ENCODE measurements at places on chromosomes 3 and 15. TPM values are rescaled to one million over a fixed set of nuclear protein-coding genes. Genes with fewer than 3 reads are reported as not detected.
A peak's percentile ranks its signal among the peaks of the same experiment; 100 is the strongest.

Gene LTK
- not detected for polyA plus RNA-seq

Gene MED12L
- not detected for polyA plus RNA-seq

DNA sequence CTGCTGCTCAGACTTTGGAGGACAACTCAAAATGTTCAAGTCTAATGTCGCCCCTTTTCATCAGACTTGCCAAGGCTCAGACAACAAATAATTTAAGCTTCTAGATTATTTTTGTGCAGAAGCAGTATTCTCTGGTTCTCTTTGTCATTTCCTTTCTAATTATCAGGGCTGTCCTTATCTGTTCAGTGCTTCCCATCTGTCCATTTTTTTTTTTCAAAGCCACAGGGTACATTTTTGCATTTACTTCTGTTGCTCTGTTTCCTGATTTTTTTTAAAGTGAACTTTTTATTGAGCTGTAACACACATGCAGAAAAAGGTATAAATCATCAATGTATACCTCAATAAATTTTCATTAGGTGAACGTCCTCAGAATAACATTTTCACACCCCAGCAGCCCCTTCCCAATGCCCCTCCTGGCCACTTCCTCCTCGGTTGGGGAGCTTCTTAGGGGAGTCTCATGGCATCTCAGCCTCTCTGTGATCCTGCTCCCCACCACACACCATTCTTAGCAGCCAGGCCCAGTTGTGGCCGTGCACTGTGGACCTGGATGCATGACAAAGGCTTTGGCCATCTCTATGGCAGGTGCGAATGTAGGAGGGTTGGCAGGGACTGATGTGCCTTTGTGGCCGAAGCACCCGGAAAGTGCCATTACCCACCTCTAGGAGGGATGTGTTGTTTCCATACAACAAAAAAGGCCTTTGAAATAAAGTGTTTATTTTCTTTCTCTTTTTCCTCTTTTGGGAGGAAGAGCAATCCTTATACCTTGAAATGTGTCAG lies 303.5 kb upstream of the LRRFIP2 start:
- no peak for DNase-seq

DNA sequence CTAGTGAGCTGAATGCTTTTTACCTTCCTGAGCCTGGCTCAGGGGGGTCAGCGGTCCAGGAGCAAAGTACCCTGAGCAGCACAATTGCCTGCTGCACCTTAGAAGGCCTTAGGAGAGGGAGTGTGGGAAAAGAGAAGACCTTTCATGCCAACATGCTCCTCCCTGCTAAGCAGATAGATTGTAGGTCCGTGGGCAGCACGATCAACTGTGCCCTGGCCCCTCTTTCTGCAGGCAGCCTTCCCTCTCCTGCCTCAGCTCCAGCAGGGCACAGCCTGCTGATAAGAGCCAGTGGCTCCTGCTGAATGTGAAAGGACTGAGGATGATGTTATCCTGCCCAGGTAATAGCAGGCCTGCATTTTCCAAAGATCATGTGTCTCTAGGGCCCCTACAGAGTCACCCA lies 4.1 kb downstream of the CORO2B start:
- DNase-seq, result no peak

Gene CYP11A1
- not detected for polyA plus RNA-seq

Gene VIPR1
- polyA plus RNA-seq, result 0.30 TPM

Gene CLRN1
- not detected for polyA plus RNA-seq

DNA sequence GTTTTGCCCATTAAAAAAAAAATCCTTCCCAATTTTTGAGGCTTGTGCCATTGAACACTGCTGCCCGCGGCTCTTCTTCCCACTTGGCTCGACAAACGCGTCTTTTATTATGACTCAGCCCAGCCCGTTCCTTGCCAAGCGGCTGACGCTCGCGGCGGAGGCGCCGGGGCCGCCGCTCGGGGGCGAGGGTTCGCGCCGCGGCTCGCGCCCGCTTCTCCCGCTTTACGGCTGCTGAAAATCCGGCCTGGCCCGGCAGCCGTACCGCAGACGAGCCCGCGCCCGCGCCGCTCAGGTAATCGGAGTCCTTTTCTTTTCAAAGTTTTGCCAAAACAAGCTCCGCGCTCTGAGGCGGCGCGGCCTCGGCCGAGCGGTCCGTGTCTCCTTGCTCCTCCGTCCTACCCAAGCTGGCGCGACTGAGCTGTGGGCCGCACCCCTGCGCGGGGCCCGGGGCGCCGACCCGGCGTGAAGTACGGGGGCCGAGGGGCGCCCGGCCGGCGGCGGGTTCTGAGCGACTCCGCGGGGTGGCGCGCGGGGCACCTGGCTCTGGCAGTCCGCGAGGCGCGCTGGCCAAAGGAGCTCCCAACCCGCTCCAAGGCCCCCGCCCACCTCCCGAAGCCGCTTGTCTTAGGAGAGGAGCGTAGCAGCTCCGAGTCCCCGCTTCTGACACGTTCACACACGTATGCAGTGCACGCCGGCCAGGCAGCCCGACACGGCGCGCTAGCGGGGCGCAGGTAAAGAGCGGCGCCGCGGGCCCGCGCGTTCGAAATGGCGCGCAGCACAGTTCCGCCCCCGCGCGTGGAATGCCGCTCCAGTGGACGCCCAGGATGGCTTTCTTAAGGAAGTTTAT lies 418.2 kb upstream of the NAALADL2 start:
- peak; percentile 52 for DNase-seq

- DNase-seq, result no peak
Measured at GRCh38 chr15:60916032-60916678, 312.9 kb downstream of the RORA start.

DNA sequence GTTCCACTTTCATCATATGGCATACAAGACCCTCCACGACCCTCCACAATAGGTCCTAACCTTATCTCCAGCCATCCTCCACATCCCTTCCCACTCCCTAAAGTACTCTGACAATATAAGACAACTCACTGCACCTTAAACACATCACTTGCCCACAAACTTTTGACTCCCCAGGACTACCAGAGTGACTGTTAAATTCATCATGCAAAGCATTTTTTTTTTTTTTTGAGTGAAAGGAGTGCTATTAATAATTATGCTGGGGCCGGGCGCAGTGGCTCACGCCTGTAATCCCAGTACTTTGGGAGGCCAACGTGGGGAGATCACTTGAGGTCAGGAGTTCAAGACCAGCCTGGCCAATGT lies 55.8 kb downstream of the OSBPL10 start:
- no peak for DNase-seq

- no peak for DNase-seq
Measured at GRCh38 chr15:52749258-52749657, 40.9 kb downstream of the ONECUT1 start.

DNA sequence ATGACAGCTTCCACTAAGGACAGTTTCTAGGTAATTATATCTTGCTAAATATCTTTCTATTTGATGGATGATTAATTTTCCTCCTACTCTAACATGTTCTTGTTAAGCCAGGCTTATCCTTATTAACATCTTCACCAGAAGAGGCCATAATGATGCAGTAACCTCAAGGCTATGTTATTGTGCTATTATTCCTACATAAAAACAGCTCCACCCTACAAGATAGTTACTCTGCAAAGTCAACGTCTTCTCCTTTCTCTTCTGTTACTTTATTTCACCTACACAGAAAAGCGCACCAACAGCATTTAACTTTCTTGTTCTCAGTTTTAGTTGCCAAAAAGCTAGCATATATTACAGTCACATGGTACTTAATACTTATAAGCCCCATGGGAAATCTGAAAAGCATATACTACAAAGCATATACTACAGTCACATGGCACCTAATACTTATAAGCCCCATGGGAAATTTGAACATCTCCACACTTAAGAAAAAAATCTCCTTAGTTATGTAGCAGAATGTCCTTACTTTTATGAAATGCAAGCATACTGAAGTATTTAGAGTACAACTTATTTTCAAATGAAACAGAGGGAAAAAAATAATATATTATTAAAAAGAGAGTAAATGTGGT lies 13.4 kb downstream of the ADAM10 start:
- no peak for DNase-seq

DNA sequence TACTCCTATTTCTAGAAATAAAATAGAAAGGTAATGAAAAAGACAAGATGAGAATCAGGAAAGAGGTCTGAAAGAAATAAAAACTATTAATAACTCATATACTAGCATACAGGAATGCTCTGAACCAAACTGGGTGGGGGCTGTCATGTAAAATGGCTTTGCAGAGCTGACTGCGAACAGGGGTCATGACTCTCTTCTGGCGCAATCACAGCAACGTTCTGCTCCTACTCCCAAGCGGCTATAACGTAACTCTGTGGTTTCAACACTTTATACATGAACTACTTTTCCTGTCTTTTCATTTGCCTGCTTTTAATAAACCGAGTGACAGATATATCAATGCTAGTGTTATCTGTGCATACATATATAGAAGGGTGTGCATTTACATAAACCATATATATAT lies 116.7 kb downstream of the DLG1 start:
- no peak for DNase-seq

GRCh38 chr15:77738441-77739302 lies 106.0 kb upstream of the LINGO1 start:
- no peak for DNase-seq

Gene CHRFAM7A
- polyA plus RNA-seq, result not detected

- DNase-seq, result peak; percentile 59
Measured at GRCh38 chr15:69729167-69729748, 276.6 kb downstream of the RPLP1 start.

- no peak for DNase-seq
Measured at GRCh38 chr3:134002306-134002705, 27.4 kb downstream of the SLCO2A1 start.

Gene LRRC34
- polyA plus RNA-seq, result not detected

- DNase-seq, result no peak
Measured at GRCh38 chr15:63299943-63300575, 22.7 kb downstream of the APH1B start.

Gene MFAP1
- polyA plus RNA-seq, result 21.3 TPM

- no peak for DNase-seq
Measured at GRCh38 chr3:159627634-159628033, 361.0 kb upstream of the IL12A start.

DNA sequence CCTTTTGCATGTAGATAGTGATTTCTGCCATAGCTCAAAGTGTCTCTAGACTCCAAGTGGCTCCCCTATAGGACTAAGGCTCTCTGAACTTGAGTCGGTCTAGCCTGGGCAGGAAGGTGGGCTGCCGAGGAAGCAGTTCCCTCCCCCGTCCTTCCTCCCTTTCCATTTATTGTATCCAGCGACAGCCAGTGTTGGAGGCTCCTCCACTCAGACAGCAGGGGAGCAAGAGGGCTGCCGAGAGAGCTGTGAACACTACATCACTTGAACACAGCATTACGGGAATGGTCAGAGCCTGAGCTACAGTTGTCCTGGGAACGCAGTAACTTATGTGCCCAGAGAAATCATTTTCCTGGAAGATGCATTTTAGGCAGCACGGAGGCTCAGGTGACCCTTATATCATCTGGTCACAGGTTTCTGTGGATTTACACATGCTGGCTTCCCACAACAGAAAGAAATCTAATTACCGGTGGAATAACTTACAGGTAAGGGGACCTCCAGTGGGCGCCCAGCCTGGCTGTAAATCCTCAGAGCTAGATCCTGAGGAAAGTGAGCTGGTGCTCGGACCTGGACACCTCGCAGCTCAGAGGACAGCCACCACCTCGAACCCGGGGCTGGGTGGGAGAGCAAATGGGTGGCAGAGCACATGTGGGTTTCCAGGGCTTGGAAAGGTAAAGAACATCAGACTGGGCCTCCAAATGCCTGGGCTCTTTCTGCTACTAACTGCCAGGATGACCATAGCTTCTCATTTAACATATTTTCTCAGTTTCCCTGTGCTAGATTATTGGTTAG lies 197.1 kb downstream of the UACA start:
- no peak for DNase-seq

Gene DUOXA2
- not detected for polyA plus RNA-seq

Gene CNTN3
- polyA plus RNA-seq, result not detected

Gene NR2E3
- not detected for polyA plus RNA-seq

DNA sequence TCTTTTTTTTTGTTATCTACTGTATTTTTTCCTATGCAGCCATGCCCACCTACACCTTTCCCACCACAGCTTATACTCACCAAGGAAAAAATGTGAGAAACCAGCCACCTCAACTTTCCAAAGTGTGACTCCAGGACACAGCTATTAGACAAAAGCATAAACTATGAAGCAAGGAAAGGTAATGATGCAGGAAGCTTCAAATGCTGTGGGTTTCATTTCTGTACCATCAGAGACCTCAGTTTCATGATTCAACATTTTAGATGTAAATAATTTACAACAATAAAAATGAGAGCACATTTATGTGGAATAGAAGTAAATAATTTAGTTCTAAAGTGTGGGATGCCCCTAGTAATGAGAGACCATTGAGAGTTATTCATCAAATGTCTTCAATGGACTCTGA lies 115.1 kb downstream of the CDIN1 start:
- no peak for DNase-seq

Gene ZBED2
- not detected for polyA plus RNA-seq

GRCh38 chr15:31561156-31561555 lies 234.5 kb downstream of the KLF13 start:
- no peak for DNase-seq

DNA sequence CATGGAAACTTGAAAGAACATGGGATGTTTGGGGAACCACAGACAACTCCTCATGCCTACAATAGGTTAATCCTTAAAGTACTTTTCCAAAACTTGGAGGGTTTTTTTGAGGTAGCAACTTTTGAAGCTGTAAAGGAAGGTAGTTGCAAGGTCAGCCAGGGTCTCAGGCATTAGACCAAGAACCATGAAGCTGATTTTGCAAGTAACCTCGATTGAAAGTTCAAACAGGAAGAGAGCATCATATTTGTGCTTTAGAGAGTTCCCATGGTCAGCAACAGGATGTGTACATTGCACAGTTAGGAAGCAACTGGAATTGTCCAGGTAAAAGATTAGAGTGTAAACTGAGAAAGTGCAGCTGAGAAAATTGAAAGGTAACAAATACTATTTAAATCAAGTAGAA lies 199.8 kb upstream of the NR2F2 start:
- no peak for DNase-seq
